ENCODE measurements at places on chromosomes 7 and 10. TPM values are rescaled to one million over a fixed set of nuclear protein-coding genes. Genes with fewer than 3 reads are reported as not detected.

ZNF394 gene
- total RNA-seq: 20.0 TPM

KIF11 gene
- total RNA-seq: 35.8 TPM

UPK3BL2 gene
- total RNA-seq: 5.0 TPM

TAF5 gene
- total RNA-seq: 3.0 TPM

CPVL gene
- 0.86 TPM for total RNA-seq

OR6B1 gene
- total RNA-seq: not detected

KLF14 gene
- total RNA-seq: not detected

GLI3 gene
- total RNA-seq: 0.09 TPM

ACTL6B gene
- total RNA-seq: not detected

LRRN3 gene
- total RNA-seq: not detected

SEMA3E gene
- 1.8 TPM for total RNA-seq

TMEM26 gene
- not detected for total RNA-seq

IFIT1B gene
- total RNA-seq: not detected

TAS2R4 gene
- total RNA-seq: 0.20 TPM
